ENCODE measurements at places on chromosomes 13 and 19.

- DNase-seq = no peak
These were observed 270.8 kb downstream of the SPRY2 start for GRCh38 chr13:80070024-80070703.

GRCh38 chr13:103331924-103332323, 265.7 kb upstream of the SLC10A2 start:
- DNase-seq = no peak

GRCh38 chr13:29589234-29589633, 6.3 kb downstream of the SLC7A1 start:
- no peak for DNase-seq

GRCh38 chr13:55534306-55534705, 1606.4 kb upstream of the PRR20A start:
- DNase-seq = no peak

GRCh38 chr13:24129914-24130774, 30.4 kb upstream of the SPATA13 start:
- DNase-seq = no peak

GRCh38 chr19:41016488-41017071, 25.5 kb downstream of the CYP2B6 start:
- no peak for DNase-seq

- no peak for DNase-seq
These were observed 62.0 kb upstream of the KLF2 start for GRCh38 chr19:16262618-16263017.

- no peak for DNase-seq
These were observed 19.7 kb upstream of the CPB2 start for GRCh38 chr13:46124531-46124966.

DNA sequence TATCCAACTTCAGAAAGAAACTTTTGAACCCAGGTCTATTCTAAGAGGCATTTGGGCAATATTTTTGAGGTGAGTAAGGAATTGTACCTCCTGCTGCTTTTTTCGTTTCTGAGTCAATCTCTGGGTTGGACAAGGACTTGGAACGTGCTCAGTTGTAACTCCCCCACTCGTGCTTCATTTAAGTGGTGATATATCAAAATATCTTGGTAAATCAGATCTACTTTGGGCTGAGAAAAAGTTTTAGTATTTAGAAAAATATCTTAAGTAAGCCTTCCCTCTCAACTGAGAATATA, 728.9 kb downstream of the EFNB2 start:
- no peak for DNase-seq

Measured in RWPE2 (cell line).